ENCODE measurements at places on chromosomes 3 and 15.

DNA sequence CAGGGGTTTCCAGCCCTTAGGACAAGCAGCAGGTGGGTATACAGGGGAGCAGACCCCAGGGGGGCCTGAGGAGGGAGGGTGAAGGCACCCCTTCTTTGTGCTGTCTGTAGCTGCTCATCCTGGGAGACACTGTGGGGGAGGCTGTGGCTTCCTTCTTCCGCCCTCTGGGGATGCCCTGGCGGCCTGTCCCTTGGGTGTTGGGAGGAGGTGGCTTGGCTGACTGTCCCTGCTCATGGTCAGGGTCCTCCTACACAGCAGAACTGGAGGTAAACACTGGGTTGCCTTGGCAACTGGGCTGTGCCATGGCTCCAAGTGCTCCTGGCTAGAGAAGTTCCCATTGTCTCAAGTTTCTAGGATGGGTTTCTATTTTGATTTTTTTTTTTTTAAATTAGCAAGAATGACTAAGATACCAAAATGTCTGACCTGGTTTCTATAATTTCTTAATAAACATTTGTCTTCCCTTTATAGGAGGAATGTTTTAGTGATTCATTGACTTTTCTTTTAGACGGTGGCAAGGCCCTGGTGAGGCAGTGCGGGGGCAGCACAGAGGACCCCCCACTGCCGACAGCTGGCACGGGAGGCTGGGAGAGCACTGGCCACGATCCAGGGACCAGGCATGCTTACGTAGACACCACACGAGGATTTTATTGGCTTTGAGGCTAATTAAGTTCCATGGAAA is 12.4 kb downstream of the KLF13 start:
- DNase-seq = peak; percentile 36

DNA sequence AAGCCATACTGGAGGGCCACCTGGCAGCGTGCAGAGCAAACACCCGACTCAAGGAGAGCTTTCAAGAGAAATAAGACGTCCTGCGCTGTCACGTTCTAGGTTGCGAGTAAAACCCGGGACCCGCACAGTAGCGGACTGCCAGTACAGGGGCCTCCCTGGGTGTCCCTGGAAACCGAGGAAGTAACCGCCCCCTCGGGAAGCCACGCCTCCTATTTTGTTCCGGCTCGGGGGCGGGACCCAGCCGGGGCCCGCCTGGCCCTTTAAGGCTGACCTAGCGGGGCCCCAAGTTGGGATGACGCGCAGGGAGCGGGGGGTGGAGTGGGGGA is 218 bp upstream of the MAPKAPK3 start:
- DNase-seq = peak; percentile 60

DNA sequence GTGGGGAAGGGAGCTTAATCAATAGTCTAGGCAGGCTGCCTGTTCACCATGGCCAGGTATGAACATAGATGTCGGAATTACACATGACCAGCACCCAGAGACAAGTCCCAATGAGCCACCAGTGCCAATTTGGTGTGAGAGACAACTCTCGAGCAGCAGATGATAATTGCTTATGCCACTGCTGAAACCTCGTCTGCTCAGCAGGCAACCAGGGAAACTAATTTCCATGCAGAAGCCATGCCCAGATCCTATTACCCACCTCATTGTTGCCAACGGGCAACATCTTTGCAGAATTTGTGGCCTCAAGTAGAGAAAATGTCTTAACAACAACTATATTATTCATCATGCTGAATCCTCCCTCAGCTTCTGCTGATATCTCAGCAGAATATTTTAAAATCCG is 84.9 kb downstream of the CGGBP1 start:
- no peak for DNase-seq

DNA sequence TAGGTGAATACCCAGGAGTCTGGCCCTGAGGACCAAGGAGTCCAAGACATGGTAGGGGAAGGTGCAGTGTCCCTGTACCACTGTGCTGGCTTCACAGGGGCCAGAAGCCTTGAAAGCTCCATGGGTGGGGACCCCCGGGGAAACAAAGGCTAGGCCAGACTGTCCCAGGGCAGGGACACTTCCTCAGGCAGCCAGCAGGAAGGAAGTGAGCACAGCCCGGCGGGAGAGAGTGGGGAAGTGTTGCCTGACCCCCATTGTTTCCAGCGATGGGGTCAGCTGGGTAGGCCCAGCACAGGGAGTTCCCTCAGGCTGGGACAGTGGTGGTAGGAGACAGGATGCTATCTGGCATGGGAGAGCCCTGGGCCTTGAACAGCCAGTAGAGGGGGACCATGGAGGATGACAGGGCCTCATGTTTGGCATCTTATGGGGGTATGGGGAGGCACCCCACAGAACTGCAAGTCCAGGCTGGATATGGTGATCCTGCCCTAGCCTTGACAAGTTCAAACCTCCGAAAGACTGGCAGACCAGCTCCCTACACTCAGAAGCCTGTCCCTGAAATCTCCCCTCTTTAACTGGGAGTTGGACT is 1.2 kb upstream of the HYAL2 start:
- DNase-seq = no peak

DNA sequence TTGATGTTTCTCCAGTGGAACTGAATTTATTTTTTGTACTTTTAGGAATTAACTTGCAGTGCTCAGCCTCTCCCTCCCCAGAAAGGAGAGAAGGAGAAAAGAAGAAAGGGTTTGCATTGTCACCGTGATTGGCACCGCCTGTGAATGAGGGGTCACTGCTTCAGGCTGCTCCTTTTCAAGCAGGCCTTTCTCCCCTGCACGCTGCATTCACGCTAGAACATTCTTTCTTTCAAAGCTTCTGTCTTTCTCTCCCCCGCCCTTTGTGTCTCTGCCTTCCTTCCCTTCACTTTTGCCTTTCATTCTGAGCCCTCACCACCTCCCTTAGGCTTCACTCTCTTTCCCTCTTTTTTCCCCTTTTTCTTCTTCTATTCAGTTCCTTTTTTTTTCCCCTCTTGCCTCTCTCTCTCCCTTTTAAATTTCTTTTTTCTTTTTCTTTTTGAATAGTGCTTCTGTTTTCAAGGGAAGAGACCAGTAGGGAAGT is 42.4 kb downstream of the ZNF710 start:
- DNase-seq = no peak

GRCh38 chr15:38539008-38539343 is 25.6 kb downstream of the RASGRP1 start:
- no peak for DNase-seq

- no peak for DNase-seq
Observed at GRCh38 chr15:70243686-70244540, 146.2 kb upstream of the TLE3 start.

- no peak for DNase-seq
Observed at GRCh38 chr3:131716943-131717342, 214.2 kb upstream of the MRPL3 start.

DNA sequence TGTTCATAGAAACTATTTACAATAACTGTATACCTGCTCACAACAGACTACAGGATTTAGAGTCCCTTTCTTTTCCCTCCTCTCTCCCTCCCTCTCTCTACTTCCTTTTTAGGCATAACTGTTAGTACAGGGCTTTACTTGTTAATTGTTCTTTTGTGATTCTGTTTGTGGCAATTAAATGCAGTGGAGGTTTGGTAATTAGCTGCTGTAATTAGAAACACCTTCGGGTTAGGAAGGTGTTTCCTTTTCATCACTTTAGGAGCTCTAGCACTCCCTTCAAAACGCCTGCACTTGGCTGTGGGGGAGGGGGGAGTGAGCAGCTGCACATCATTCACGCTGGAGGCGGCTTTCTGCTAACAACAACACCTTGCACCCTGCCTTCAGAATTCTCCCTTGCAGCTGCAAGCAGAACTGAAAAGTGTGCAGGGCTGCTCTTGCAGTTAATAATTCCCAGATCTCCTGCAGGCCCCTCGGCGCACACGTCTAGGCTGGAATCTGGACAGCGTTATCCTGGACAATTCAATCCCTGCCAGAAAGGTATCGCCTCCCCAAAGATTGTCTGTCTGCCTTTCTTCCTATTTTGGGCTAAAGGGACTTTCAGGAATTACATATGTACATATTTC is 242.6 kb upstream of the RGMA start:
- DNase-seq = no peak

Measured in NCI-H1092 (cell line).